ENCODE measurements at places on chromosomes 3 and 15.
A peak's percentile ranks its signal among the peaks of the same experiment; 100 is the strongest.

DNA sequence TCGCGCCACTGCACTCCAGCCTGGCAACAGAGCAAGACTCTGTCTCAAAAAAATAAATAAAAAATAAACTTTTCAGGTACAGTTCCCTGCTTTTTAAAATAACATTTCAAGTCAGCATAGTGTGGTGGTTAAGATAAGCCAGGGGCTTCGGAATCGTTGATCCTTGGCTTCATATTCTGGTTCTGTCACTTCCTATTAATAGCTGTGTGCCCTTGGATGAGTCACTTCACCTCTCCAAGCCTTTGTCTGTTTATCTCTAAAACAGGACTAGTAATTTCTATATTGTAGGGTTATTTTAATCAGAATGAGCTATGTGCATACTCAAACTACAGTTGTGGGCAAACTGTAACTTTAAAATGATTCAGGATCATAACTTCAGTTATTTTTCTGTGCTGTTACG is 53.8 kb upstream of the SENP5 start:
- DNase-seq = no peak

DNA sequence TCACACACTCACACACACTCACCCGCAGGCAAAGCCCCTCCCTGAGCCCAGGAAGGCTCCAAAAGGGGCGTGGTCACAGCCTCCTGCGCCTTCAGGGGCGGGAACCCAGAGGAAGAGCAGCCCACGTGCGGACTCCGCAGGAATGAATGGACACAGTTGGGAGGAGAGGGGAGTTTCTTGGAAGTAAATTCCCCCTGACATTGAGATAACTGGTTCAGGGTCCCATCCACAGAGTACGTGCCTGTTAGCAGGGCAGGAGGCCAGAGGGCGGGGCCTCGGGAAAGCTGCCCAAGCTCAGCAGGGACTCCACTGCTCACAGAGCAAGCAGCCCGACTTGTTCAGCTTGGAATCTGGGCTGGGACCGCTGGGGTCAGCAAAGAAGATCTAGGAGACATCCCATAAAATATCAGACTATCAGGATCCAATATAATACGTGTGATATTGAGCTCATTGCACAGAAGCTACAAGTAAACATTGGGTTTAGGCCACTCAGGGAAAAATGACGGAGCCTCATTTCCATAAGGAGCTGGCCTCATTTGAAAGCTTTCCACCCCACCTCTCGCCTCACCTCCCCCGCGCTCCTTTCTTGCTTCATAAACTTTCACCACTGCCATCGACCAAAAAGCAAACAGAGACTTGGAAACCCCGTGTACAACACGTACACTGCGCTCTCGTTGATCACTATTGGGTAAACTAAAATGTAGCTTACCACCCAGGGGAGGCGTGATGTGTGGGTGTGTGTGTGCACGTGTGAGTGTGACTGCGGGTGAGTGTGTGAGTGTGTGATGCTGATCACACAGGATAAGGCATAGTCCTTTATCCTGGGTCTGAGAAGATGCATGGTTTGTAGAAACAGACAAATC is 36.0 kb downstream of the TM2D3 start:
- DNase-seq = no peak

GRCh38 chr3:56309465-56309864 is 158.8 kb downstream of the ERC2 start:
- no peak for DNase-seq

- no peak for DNase-seq
These were observed 56.9 kb downstream of the CEP152 start for GRCh38 chr15:48754011-48754410.

DNA sequence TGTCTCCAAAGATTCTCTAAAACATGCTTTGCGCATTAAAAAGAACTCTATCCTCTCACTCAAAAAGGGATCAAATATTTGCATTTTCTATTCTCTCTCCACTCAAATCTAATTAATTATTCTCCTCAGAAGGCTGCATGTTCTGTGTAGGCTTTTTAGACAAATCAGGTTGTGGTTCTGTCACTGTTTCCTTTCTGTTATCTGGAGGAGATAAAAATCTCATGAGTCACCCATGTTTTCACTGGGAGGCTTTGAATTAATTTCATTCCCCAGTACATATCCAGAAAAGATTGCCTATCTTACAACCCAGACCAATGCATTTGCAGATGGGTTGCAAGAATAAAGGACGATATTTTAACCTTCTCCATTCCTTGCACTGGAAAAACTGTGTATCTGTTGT is 446.5 kb downstream of the GRM7 start:
- DNase-seq = no peak

- DNase-seq = no peak
These were observed 53.0 kb downstream of the ARHGEF3 start for GRCh38 chr3:56748663-56749231.

DNA sequence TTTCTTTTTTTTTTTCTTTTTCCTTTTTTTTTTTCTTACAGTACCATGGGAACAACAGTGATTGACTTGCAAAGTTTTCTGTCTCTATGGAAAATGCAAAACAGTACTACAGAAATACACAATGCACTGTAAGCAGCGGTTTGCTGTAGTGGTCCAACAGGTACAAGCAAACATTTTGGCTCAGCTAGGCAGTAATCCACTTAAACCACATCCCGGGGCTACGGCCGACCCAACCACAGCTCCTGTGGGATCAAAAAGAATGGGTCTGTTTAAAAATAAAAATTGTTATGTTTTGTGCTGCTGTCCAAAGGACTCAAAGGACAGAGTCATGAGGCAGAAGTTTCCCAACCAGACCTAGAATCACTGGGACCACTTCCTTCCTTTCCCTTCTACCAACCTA is 667.1 kb upstream of the ADAMTS9 start:
- no peak for DNase-seq

DNA sequence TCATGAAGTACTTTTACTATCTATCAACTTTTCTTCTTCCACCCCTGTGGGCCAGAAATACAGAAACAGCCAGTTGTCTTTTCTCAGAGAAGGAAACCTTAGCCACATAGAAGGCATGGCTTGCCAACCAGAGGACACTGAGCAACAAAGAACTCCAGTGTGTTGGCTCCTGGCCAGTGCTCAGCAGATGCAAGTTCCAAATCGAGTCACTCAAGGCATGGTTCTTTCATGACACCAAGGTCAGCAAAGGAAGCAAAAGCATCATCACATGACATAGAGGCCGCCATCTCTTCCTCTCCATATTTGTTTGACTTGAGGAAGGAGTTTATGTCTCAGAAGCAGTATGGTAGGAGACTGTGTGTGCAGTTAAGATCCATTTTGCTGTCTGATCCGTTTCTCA is 92.2 kb downstream of the MYLK start:
- no peak for DNase-seq

- no peak for DNase-seq
These were observed 366.3 kb downstream of the FEZF2 start for GRCh38 chr3:62007036-62007435.

GRCh38 chr3:48952510-48953118 is 34.0 kb downstream of the ARIH2 start:
- DNase-seq = peak; percentile 5
